Tibial artery (tissue), 4 donors: ENCODE measurements at places on chromosomes 12 and 14.

- DNase-seq: no peak
- peaks cover 5% of the 10 kb centered on the region for H3K36me3 ChIP-seq
- H3K4me3 ChIP-seq: no peak overlapping the region
- no peak overlapping the region for H3K27ac ChIP-seq
Measured at GRCh38 chr12:95088379-95088778, 15.0 kb upstream of the NR2C1 start.

GRCh38 chr12:123715195-123715594, 3.0 kb downstream of the ATP6V0A2 start:
- H3K36me3 ChIP-seq: peaks cover 12% of the 10 kb centered on the region
- no peak overlapping the region for H3K27ac ChIP-seq
- DNase-seq: no peak
- H3K4me3 ChIP-seq: no peak overlapping the region

- H3K4me1 ChIP-seq: no peaks in the 10 kb centered on the region
- H3K4me3 ChIP-seq: no peak overlapping the region
- H3K36me3 ChIP-seq: no peaks in the 10 kb centered on the region
- no peak overlapping the region for H3K27ac ChIP-seq
- peaks cover 4% of the 10 kb centered on the region for H3K27me3 ChIP-seq
Measured at GRCh38 chr12:5768581-5769196, 176.4 kb downstream of the ANO2 start.

DNA sequence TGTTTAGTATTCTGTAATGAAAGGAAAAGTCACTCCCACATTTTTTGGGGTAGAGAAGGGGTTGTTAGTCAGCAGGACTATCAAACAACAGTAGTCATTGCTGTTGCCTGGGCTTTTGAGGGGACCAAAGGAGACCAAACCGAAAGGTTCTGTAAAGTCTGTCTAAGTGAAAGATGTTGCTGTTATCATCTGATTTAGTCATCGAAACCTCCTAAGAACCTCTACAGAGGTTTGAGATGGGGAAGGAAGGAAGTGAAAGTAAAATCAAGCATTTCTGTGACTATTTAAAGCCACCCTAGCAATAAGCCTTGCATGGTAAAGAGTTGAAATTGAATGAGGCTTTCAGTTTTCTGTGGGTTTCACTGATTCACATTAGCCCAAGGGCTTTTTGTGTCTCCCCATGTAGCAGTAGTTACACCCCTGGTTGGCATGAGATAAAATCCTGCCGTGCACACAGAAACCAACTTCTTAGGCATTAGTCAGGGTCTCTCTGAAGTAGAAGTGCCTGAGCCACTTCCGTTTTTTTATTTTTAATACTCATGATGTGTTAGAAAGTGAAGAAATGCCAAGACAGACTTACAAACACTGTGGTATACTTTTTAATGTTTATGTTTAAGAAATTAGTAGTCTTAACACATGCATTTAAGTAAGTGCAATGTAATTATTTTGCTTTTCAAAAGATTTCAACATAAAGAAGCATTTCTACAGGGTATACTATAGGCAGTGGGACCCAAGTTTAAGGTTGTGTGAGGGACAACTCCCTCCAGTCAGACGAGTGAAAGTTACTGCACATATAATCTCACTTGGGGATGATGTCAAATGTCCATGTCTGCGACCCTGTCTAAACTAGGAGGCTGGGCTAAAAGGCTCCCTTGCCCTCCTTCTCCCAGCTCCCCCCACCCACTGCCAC, 50.4 kb downstream of the DYRK2 start:
- peak overlapping the region; percentile 67 for H3K27ac ChIP-seq
- H3K27me3 ChIP-seq: no peaks in the 10 kb centered on the region
- no peaks in the 10 kb centered on the region for H3K36me3 ChIP-seq
- peaks cover 19% of the 10 kb centered on the region for H3K4me1 ChIP-seq
- no peak for DNase-seq
- peak overlapping the region; percentile 41 for H3K4me3 ChIP-seq

DNA sequence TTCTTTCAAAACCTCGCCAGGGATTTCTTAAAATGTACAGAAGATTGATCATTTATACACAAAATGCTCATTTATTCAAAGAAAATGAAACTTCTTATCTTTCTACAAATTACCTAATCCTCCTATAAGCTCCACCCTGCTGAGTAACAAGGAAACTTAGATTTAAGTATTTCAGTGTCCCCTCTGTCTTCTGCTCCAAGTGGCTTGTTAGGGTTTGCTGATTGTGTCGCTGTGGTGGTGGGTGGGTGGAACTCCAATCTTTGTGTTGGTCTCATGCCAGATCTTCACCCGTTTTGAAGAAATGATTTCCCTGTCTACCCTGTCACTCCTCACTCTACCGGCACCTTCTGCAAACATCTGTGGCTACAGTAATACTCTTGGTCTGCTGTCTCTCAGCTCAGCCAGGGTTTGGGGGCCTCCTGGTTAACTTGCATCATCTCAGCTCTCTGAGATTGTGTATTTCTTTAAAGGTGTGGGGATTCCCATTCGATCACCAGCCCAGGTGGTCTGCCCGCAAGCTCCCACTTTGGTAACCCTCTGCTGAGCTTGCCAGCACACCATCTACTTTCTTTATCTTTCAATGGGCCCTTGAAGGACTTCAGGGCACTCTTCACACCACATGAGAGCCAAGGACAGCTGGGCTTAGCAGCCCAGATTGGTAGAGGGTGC, 73.8 kb downstream of the DRAM1 start:
- no peaks in the 10 kb centered on the region for H3K27me3 ChIP-seq
- H3K4me1 ChIP-seq: no peaks in the 10 kb centered on the region
- H3K27ac ChIP-seq: no peak overlapping the region
- H3K4me3 ChIP-seq: no peak overlapping the region

GRCh38 chr12:26786865-26787514, 46.0 kb downstream of the ITPR2 start:
- H3K4me1 ChIP-seq: peaks cover 19% of the 10 kb centered on the region
- no peak for DNase-seq
- H3K36me3 ChIP-seq: no peaks in the 10 kb centered on the region
- no peaks in the 10 kb centered on the region for H3K27me3 ChIP-seq

DNA sequence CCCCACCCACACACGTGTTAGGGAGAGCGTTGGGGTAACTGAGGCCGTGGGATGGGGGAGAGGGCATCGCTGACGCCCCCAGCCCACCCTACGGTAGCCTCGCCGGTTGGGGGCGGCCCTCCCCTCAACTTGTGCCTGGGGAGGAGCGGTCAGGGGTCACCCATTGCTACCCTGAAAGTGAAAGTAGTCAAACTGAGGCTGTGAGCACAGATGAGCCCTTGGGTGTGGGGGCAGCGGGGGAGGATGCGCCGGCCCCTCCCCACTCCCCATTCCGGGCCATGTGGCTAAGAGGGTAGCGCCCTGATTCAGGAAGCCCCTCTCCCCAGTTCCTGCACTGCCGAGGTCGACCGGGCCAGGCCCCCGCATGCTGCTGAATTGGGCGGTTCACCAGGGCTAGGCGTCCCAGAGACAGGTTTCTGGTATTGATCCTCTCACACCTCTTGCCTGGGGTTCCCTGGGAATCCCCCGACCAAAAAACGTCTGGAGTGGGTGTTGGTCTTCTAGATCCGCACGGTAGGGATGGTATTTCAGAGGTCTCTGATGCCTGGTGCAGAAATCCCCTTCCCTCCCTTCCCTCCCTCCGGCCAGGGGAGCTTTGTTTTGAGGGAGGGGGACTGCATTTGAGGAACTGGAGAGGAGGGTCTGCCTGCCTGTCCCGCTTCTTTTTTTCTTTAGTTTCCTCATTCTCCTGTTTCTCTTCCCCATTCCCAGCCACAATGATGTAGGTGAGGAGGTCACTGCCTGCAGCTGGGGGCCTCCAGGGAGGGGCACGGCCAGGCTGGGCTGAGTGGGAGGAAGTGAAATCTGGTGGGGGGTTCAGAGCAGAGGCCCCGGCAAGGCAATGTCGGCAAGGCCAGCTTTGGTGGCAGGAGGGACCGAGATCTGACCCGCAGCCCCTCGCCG, 1.0 kb downstream of the SH2B3 start:
- H3K27me3 ChIP-seq: no peaks in the 10 kb centered on the region
- H3K36me3 ChIP-seq: no peaks in the 10 kb centered on the region
- peak overlapping the region; percentile 78 for H3K27ac ChIP-seq
- peak; percentile 55 for DNase-seq
- peak overlapping the region; percentile 93 for H3K4me3 ChIP-seq
- H3K4me1 ChIP-seq: peaks cover 56% of the 10 kb centered on the region

DNA sequence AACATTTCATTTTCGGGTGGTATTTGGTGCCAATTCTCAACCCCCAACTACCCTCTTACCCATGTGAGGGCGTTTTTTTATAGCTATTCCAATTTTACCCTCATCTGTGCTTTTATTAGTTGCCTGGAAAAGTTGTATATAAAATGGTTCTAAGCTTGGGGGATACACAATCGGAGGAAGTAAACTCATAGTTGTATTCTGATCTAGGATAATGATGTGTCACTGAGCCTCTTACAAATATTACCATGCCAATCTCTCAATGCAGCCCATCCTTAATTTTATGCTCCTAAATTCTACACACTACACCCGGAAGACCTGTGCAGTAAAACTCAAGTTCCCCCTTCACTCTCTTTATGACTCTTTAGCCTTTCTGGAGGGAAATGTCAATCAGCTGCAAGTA, 1206.5 kb upstream of the FLRT2 start:
- no peak overlapping the region for H3K4me3 ChIP-seq
- no peak for DNase-seq
- no peaks in the 10 kb centered on the region for H3K36me3 ChIP-seq
- H3K27ac ChIP-seq: no peak overlapping the region
- no peaks in the 10 kb centered on the region for H3K27me3 ChIP-seq

DNA sequence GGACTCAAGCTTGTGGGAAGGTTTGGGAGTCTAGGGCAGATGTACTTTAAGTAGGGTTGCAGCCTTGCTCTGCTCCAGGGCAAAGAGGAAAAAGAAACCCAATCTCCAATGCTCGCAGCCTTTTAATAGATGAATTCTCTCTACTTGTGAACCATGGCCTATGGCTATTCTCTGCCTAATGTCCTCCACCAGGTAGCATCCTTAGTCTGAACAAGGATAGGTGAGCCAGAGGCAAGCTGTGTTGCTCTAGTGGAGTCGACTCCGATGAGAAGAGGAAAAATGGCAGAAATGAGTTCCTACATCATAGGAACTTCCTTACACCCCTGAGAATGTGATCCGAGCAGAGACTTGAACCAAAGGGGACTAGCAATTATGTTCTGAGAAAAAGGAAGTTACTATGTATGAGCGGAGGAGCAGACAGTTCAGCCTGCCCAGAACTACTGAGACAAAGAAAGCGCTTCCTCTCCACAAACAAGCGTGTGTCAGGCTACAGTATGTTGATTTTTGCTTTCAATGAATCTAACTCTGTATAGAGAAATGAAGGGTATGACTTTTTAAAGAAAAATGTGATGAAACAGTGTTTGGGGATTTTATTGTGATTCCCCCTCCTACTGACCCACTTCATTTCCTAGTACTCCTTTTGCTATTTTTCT, 153.6 kb upstream of the ARID2 start:
- H3K27ac ChIP-seq: no peak overlapping the region
- no peak overlapping the region for H3K4me3 ChIP-seq
- H3K4me1 ChIP-seq: no peaks in the 10 kb centered on the region
- H3K27me3 ChIP-seq: no peaks in the 10 kb centered on the region
- no peaks in the 10 kb centered on the region for H3K36me3 ChIP-seq

DNA sequence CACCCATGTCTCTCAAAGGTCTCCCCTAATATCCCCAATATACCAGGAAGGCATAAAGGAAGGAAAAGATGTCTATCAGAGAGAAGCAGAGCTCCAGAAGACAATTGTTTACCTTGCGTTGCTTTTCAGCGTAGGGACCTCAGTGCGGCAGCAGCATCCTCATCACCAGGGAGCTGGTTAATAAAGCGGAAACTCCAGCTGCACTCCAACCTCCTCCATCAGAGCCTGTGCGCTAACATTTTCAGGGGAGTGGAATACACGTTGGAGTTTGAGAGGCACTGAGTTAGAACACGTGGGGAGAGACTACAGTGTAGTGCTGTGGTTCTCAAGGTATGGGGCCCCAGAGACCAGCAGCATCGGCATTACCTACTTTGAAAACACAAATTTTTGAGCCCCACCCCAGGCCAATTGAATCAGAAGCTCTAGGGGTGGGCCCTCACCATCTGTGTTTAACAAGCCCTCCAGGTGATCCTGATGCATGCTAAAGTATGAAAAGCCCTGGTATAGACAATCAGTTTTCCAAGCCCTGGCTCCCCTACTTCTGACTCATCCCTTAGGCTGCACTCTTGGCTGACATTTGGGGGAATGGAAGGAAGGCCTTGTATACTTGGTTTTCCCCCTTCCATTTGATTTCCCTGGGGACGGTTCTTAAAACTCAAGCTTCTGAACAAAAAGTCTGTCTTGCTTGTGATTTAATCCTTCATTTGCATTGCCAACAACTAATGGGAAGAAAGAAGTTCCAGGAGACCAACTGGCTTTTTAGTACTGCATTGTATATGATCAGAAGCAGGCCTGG, 419.0 kb upstream of the CCDC196 start:
- H3K36me3 ChIP-seq: no peaks in the 10 kb centered on the region
- H3K27ac ChIP-seq: no peak overlapping the region
- no peak overlapping the region for H3K4me3 ChIP-seq
- H3K4me1 ChIP-seq: no peaks in the 10 kb centered on the region
- DNase-seq: no peak

DNA sequence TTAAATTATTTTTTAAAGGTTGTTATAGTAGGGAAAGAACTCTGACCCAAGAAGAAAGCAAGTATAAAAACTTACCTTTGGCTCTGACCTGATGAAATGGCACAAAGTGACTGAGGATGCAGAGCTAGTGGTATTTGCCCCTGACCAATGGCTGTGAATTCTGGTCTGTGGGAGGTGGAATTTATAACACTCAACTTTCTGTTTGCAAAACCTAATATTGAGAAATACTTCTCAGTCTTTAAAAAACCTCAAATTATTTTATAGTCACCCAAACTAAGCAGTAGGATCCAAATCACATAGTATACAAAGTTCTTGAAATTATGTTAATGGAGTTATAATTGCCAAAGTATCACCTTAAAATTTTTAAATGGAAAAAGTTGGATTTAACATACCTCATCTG, at the start of gene EPYC:
Gene EPYC (minus strand): TSS at position 101 of the 400 bp plus-strand sequence. CDS start 2,407 bp downstream, outside the sequence.
- H3K27ac ChIP-seq: no peak within 1 kb of the TSS
- DNase-seq: no peak
- no peaks in the 10 kb centered on the region for H3K4me1 ChIP-seq
- H3K4me3 ChIP-seq: no peak within 1 kb of the TSS
- no peaks in the 10 kb centered on the region for H3K36me3 ChIP-seq

- H3K27ac ChIP-seq: no peak overlapping the region
- no peaks in the 10 kb centered on the region for H3K36me3 ChIP-seq
- peaks cover 29% of the 10 kb centered on the region for H3K4me1 ChIP-seq
- H3K4me3 ChIP-seq: no peak overlapping the region
- DNase-seq: no peak
- H3K27me3 ChIP-seq: no peaks in the 10 kb centered on the region
Measured at GRCh38 chr14:32606301-32606700, 277.2 kb downstream of the AKAP6 start.
